Fibroblast of skin of right biceps (primary cell): ENCODE measurements at places on chromosomes 2 and 18.
A peak's percentile ranks its signal among the peaks of the same experiment; 100 is the strongest.

DNA sequence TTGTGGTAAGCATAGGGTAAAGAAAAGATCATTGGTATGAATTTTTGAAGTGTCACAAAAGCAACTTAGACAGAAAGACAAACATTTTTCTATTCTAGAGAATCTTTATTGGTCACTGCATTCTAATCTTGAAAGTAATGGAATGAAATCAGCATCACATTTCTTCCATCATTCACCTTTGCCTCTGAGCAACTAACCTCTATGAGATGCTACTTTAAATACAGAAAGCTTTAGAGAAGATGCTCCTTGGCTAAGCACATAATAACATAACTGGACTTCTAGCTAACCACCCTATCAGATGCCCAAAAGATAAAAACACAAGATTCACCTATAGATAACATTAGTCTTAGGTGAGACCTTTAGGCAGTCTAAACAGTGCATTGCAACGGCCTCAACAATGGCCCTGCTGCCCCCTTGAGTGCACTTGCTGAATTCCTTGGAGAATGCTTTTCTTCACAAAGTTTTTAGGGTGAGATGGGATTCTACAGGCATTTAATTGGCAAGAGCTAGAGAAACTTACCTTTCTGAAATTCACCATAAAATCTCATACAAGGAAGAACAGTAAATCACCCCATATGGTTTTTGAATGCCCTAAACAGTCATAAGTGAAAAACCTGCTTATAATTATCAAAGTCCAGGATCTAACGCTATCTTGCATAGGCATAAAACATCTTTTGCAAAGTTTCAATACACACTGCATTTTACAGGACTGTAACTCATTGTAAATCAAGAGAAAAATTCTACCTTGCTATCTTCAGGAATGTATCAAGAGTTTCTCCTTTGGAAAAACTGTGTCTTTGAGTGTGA lies 791.3 kb upstream of the CHAC2 start:
- peak; percentile 26 for DNase-seq

DNA sequence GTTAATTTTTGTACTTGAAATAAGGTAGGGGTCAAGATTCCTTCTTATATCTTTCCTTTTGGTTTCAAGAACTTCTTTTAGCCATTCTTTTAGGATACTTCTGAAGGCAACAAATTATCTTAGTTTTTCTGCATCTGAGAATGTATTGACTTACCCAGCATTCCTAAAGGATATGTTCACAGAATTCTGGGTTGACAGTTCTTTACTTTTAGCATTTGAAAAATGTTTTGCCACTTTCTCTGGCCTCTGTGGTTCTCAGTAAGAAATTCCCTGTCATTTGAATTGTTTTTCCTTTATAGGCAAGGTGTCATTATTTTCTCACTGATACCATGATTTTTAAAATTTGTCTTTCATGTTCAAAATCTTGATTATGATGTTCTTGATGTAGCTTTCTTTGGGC lies 162.4 kb downstream of the GALNT1 start:
- no peak for DNase-seq

DNA sequence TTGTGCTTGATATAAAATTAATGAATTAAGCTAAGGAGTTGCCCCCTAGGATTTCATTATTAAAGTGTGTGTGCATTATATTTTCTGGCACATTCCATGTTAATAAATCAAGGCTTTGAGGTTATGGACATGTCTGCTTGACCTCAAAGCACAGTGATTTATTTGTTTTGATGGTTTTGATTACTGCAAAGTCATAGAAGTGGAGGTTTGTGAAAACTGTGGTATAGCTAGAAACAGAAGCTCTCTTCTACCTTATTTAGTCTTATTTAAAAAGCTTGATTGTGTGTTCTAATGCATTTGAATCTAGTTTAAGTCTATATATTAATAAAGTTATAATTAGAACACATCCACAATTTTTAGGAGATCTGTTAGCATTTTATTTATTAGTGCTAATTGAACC lies 32.2 kb downstream of the DOK6 start:
- DNase-seq = peak; percentile 13

DNA sequence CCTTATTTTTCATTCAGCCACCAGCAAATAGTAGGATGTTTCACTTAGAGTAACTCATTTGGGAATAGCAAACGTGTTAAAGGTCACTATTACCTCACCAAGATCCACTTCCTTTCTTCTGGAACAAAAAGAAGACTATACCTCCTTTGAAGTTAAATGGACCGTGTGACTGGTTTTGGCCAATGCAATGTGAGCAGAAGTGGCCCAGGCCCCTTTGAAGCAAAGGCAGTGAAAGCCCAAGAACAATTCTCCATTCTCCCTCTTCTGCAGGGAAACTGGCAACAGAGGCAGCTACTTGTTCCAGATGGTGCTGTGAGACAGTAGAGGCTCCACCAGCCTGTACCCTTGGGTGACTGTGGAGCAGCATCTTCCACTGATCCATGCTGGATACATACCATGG lies 11.3 kb upstream of the MALL start:
- no peak for DNase-seq

DNA sequence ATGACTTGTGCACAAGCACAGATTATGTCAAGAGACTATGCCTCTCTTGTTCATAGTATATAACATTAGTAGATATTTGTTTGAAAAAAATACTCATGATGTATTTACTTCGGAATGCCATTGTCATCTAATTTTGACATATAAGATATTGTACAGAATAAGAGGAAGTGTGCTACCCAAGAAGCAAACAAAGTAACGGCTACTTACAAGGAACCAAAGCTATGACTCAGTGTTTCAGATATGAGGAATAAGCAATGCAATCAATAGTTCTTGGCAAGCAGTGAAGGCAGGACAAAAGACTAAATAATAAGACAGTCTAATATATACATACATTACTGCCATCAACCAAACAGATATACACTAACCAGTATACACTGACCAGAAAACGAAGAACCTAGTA lies 256.3 kb downstream of the CCDC178 start:
- no peak for DNase-seq

GRCh38 chr18:34709750-34710441 lies at the start of gene DTNA:
TSS of gene DTNA (plus strand) at chr18:34710298. CDS start at chr18:34755977, 45,679 bp downstream.
- DNase-seq = peak; percentile 96

- no peak for DNase-seq
Measured at GRCh38 chr18:8238507-8238906, 370.7 kb upstream of the RAB12 start.

GRCh38 chr2:233802132-233802815 lies 24.1 kb downstream of the MROH2A start:
- DNase-seq = no peak

GRCh38 chr2:188845692-188846091 lies 128.5 kb upstream of the COL3A1 start:
- no peak for DNase-seq

- peak; percentile 77 for DNase-seq
Measured at GRCh38 chr2:105712166-105712915, 32.4 kb upstream of the NCK2 start.
